ENCODE measurements at places on chromosomes 2 and 18.

DNA sequence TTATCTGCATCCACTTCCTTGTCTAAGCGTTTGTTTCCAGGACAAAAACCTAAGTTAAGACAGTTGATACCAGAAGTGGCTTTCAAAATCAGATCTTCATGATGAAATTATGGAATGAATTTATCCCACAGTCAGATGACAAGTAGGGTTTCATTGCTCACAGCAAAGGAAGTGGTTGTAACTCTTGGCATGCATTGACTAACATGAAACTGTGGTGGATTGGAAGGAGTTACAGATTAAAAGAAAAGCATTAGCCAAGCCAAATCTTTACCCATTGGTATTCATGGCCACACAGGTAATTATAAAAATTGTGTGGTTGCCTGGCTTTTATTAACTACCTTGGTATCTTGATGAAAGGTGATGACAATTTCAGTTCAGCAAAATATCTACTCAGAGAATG lies 438.0 kb upstream of the NXPH2 start:
- DNase-seq = no peak

DNA sequence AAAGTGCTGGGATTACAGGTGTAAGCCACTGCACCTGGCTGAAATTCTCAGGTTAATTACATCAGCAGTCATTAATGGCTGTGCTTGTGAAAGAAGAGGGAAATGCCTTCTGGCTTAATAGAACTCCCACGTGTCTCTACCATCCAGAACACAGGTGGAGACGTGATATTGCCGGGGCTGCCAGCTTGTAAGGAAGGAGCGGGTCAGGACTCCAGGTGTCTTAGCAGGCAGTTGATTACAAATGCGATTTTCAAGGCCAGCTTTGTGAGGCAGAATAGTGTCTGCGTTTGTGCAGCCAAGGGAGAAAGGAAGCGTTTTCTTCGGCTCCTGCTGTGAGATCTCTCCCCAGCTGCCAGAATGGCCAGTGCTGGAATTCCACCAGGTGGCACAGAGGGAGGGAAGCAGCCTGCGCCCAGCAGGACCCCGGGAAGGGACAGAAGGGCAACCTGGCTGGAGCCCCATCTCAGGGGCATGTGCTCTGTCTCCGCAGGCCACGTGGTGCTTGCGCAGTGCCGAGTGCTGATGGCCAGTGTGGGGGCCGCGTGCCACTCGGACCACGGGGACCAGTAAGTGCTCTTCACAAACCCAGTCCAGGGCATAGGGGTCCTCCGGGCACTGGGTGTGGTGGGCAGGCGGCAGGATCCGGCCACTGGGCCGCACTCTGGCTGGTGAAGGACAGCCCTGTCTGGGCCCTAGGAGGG lies 3.7 kb upstream of the ESPNL start:
- no peak for DNase-seq

- DNase-seq = no peak
Measured at GRCh38 chr2:193885419-193885818, 1690.7 kb upstream of the TMEFF2 start.

DNA sequence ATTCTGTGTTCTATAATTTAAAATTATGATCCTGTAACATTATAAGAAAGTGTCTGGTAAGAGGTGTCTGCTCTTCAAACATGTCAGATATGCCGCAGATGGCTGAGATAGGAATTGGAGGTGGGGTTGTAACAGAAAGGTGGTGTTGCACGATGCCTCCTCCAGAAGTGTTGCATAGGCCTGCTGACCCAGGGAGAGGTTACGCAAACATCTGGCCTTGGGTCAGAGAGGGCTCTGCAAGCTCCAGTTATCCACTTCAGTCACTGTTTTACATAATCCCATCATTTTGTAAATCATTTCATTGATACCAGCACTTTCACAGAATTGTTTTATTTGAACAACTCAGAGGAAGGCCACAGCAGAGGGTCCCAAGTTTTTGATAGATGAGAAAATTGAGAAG lies 256.5 kb downstream of the OSR1 start:
- no peak for DNase-seq

DNA sequence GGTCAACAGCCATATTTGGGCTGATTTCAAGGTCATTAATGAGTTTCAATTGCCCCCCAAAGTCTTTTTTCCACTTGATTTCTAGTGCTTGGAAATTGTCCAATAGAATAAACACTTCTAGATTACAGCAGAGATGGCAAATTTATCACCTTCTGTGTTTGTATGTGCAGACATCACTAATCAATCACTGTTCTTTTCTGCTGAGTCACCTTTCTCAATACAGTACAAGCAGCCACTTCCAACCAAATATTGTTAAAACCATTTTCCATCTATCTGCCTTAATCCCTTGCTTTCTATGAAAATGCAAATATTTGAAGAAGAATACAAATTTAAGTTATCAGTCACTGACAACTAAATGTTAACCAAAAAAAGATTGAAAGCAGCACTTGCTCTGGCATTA lies 40.2 kb upstream of the ZNF521 start:
- no peak for DNase-seq

DNA sequence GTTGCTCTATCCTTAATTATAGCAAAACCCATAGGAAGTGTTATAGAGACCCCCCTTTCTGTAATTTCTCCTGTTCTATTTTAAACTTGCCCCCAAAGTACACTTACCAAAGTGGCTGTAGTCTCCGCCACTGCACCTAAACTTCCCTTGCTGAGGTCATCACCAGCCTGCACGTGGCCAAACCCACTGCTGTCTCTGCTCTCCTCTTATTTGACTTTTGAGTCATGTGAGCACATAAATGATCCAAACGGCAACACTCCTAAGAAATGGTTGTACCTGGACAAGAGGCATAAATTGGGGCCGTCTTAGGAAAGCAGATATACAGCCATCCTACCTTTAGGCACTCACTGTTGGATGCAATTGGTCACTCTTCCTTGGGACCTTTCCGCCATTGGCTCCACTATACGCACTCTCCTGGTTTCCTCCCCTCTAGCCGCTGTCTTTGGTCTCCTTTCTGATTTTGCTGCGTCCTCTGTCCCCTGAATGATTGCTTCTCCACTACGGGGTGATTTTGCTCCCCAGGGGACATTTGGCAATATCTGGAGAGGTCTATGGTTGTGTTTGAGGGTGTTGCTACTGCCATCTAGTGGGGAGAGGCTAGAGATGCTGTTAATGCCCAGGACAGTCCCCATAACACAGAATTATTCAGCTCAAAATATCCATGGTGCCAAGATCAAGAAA lies 19.2 kb upstream of the IL36G start:
- DNase-seq = peak; percentile 65

- DNase-seq = peak; percentile 12
Measured at GRCh38 chr2:177759443-177759842, 313.1 kb downstream of the PDE11A start.

GRCh38 chr2:23546913-23547312 lies 161.9 kb downstream of the KLHL29 start:
- no peak for DNase-seq

DNA sequence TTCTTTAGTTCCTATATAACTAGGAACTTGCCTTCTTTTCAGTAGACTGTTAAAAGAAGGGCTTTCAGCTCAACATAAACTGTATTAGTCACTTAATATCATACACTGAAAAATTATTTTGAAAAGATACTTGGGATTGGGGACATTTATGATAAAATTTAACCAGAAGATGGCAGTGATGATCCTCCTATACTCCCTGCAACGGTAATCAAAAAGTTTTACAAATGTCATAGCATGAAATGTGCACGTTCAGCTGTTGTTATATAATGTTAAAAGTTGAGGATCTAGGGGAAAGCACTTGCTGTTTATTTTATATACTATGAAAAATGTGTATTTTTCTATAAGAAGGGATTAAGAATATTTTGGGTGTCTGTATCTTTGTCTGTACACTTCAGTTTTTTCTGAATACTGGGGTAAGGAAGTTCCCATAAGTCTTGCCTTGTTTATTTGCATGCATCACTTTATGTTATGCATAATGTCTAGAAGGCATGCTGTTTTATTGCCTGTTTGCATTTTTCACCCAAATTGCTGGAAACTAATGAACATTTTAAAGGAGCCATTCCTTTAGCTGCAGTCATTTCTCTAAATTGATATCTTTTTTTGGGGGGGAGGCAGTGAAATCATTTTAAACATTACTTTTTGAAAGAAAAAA lies 19.0 kb downstream of the DYNC1I2 start:
- peak; percentile 33 for DNase-seq

GRCh38 chr2:239393941-239394340 lies 6.9 kb downstream of the HDAC4 start:
- peak; percentile 45 for DNase-seq

DNA sequence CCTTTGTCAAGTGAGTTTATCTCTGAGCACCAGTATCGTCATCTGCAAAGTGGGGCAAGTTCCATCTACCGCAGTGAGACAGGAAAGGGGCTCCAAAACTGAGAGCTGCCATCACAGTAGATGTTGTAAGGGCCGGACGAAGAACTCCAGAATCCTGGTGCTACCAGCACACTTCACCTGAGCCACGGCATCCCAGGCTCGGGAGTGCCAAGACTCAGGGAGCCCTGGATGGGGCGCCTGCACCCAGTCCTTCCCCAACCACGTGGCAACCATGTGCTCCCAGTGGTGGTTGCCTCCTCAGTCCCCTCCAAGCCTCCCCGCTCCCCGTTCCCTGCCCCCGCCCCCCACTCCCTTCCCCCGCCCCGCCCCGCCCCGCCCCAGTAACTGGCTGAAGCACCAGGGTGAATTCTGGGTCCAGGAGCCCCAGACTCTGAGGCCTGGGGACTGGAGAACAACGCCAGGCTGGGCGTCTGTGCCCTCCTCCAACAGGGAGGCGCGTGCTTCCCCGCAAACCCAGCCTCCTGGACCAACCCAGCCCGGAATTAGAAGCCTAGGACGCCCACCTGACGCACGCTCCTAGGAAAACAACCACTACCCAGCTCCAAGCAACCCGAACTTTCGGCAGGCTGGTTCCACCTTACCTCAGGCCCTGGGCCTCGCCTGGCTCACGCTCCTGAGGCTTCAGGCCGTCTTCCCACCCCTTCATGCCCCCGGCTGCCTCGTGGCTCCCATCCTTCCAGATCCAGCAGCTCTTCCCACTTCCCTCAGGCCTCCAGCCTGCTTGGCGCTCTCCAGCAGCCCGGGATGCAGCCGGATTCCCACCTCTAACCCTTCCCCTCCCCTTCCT lies 67.6 kb downstream of the LAMA3 start:
- no peak for DNase-seq

DNA sequence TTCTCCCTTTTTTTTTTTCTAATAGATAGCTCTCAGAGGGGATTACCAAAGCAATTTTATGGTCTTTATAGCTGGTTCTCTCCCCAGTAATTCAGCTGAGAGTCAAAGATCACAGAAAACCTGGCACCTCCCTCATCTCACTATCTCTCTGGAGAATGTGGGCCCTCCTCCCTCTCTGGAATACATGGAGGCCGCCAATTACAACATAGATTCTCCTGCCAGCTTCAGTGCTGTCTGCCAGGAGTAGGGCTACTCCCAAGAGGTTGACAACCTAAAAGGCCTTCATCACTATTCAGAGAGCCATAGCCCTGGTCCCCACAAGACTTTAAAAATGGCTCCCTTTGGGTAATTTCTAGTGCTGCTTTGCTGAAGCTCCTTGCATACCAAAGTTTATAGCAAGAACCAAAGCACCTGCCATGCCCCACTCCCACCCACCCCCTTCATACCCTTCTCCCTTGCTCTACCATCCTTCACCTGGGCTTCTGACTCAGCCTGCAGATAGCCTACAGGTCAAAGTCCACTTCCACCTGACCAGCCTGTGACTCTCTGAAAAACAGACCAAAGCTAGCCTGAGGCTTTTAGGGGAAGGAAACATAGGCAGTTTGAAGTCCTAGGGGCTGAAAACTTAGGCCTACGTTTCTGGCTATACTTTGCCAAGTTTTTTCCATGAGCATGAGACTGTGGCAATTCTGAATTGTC lies 472.3 kb downstream of the TNS1 start:
- DNase-seq = no peak

DNA sequence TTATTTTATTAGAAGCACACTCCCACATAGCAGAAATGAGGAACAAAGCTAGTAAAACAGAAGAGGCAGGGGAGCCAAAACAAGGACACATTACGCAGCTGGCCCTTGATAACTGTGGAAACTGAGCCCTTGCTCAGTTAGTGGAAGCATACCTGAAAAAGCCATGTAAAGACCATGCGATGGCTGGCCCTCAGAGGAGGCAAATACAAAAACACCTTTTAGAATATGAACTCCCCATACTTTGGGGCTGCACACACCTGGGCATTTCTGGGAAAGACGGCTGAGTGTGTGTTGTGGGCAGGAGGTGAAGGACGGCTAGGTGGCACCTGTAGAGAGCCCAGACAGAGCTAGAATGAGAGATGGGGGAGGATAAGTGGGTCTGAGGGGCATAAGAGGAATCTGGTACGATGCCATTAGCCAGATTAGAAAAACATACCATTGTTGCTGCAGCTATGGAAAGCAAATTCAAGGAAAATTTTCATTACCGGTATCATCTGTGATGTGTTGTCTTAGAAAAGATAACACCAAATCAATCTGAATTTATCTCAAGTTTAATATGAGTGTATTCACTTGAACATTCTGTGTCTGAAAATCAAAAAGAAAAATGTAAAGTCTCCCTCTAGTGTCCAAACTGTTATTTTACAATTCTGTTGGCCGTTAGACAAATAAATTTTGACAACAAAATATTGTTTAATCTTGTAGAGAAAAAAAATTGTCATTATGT lies 45.2 kb upstream of the SULT1C3 start:
- peak; percentile 14 for DNase-seq

DNA sequence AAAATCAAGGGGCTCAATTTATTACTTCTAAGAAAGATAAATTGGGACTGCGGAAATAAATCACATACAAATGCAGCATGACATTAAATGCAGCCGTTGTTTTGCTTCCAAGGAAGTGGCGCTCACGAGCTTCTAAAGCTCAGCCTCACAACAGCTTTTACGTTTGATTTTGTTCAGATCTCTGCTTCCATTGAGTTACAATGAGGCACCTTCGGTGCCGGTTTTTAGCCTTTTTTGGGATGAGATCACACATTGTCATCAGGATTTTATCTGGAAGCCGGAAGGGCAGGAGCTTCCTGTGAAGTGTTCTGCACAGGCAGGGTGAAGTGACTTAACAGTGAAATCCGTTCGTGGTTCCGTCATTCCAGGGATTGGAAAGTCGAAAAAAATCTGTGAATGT lies 209.8 kb downstream of the DCDC2C start:
- no peak for DNase-seq

DNA sequence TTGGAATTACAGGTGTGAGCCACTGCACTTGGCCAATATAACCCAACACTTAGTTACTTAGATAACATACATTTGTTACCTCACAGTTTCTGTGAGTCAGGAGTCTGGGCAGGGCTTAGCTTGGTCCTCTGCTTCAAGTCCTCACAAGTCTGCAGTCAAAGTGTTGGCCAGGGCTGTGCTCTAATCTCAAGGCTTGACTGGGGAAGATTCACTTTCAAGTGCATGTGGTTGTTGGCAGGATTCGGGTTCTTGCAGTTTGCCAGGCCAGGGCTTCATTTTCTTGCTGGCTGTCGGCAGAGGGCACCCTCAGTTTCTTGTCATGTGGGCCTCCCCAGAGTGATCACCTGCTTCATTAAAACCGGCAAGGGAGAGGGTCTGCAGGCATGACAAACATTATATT lies 103.7 kb downstream of the SLC4A3 start:
- no peak for DNase-seq

GRCh38 chr18:80246445-80247392 lies 595 bp downstream of the PARD6G start:
- peak; percentile 11 for DNase-seq

- peak; percentile 68 for DNase-seq
Measured at GRCh38 chr2:60070736-60071489, 482.5 kb downstream of the BCL11A start.
